ENCODE measurements at places on chromosomes 5 and 9. TPM values are rescaled to one million over a fixed set of nuclear protein-coding genes. Genes with fewer than 3 reads are reported as not detected.

The PPWD1 gene
- 53.8 TPM for total RNA-seq

- DNase-seq: no peak
These were observed 35.2 kb downstream of the COL23A1 start for GRCh38 chr5:178555005-178555404.

DNA sequence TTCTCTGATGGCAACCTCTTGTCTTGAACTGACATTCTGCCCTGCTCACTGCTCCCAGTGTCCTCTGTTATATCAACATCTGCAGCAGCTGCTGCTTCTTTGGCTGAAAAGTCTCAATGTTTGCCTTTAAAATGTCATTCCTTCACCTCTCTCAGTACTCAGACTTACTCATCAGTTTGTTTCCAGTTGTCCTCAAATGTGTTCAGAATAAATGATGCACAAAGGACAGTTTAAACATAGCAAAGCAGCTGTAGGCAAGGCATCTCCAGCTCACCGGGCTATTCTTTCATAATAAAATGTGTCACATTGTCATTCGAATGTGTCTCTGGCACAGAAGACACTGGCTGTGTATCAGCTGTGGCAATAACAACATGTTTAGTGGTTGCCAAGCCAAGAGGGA is 590.9 kb upstream of the ZNF608 start:
- DNase-seq: no peak

The SLC25A2 gene
- 0.16 TPM for total RNA-seq

The IFNA21 gene
- not detected for total RNA-seq

GRCh38 chr5:35306716-35307365 is 76.6 kb upstream of the PRLR start:
- no peak for DNase-seq

- DNase-seq: no peak
These were observed 486.3 kb upstream of the ZNF462 start for GRCh38 chr9:106376689-106377088.

The SH2D3C gene
- total RNA-seq: 25.1 TPM

- DNase-seq: no peak
These were observed 1.3 kb downstream of the EEIG1 start for GRCh38 chr9:127979333-127980059.

GRCh38 chr5:42604171-42604711 is 152.4 kb upstream of the CCDC152 start:
- no peak for DNase-seq

DNA sequence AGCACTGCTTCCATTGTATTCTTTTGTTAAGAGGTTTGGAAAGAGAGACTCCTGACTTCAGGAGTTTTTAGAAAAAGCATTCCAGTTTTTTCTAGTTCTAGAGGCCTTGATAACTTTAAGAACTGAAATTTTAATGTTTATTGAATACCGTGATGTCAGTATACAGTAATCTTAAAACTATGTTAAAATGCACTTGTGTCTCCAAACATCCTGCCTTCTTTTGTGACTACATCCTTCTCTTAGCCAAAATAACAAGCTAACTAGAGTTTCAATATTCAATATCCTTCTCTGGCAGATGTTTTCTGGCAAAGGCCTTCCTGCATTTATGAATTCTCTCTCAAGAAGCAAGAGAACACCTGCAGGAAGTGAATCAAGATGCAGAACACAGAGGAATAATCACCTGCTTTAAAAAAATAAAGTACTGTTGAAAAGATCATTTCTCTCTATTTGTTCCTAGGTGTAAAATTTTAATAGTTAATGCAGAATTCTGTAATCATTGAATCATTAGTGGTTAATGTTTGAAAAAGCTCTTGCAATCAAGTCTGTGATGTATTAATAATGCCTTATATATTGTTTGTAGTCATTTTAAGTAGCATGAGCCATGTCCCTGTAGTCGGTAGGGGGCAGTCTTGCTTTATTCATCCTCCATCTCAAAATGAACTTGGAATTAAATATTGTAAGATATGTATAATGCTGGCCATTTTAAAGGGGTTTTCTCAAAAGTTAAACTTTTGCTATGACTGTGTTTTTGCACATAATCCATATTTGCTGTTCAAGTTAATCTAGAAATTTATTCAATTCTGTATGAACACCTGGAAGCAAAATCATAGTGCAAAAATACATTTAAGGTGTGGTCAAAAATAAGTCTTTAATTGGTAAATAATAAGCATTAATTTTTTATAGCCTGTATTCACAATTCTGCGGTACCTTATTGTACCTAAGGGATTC is 43.1 kb downstream of the NDFIP1 start:
- DNase-seq: peak; percentile 17

The SLC34A3 gene
- total RNA-seq: not detected

The SLC1A3 gene
- not detected for total RNA-seq

The SLC6A19 gene
- total RNA-seq: not detected

GRCh38 chr9:4567601-4568000 is 77.3 kb downstream of the SLC1A1 start:
- DNase-seq: no peak

DNA sequence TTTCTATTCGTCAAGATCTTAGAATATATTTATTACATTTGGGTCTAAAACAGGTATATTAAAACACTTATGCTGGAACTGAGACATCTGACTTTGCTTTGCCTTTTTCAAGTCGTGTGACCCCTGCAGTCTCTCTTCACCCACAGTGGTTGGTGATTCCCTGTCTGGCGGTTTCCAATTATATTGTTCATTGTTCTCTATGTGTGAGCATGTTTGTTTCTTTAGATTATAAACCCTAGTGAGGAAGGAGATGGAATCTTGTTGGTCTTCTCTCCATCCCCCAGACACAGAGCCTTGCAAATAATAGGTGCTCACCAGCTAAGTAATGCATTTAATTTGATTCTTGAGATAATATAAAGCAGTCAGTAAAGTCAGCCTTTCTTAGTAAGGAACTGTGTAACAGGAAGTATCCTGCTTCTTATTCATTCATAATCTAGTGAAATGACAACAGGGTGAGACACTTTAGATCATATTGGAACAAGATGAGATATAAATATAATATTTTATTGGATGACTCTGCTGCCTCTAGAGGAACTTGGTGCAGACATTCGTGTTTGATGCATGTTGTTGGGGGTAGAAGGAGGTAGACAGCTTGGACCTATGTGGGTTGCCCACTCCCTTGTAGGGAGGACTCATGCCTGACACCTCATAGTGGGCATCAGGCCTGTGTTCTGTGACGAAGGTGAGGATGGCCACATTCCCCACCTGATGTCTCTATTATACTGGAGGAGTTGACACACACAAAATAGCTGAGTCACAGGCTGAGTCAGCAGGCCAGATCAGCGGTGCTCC is 88.1 kb downstream of the FGF1 start:
- no peak for DNase-seq

DNA sequence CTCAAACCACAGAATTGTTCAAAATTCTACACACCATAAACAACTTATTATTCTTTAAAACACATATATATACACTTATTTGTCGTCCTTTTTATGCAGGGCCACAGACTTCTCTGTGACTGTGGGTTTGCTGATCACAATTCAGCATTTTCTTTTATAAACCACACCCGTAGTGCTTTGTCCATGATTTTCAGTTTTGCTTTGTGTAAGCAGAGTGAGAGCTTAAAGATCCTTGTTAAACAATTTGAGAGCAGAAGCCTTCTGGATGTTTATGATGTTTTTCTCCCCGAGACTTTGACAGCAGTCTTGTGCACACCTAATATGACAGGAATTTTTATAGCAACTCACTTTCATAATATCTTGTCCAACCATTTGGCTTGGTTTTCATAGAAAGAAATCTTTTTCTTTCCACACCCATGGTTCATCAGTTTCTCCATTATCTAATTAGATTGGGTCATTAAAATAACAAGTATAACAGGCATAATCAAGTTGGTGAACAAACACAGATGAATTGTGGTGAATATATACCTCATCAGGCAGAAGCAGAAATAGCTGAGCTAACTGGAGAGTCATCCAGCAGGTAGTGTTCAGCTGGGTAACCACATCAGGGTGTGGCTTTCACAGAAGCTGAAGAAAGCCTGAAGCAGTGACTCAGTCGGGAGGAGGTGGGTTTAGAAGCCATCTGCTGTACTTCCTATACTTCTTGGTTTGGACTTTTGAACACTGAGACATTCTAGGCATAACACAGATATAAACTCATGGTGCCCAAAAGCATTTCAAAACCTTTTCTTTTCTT is 232.8 kb downstream of the DOCK8 start:
- peak; percentile 66 for DNase-seq

DNA sequence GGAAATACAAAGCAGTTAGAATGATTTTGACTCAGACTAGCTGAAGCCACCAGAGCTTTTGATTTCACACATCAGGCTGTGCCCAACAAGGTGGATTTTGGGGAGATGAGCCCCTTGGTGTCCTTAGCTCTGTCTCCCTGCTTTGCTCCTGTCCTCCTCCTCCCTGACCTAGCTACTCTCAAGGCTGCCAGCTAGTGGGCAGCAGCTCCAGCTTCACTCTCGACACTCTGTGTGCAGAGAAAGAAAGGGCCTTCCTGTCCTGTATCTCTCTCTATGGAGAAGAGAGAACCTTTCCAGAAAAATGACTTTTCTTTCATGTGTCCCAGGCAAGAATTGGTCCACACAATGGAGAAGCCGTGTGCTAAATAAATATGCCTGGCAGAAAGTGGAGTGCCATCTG is 446.2 kb downstream of the SEMA5A start:
- no peak for DNase-seq
